NCI-H1048 (cell line): ENCODE measurements at places on chromosomes 12 and 14.

GRCh38 chr14:100824091-100824551 lies 1.8 kb upstream of the MEG3 start:
- DNase-seq, result no peak

DNA sequence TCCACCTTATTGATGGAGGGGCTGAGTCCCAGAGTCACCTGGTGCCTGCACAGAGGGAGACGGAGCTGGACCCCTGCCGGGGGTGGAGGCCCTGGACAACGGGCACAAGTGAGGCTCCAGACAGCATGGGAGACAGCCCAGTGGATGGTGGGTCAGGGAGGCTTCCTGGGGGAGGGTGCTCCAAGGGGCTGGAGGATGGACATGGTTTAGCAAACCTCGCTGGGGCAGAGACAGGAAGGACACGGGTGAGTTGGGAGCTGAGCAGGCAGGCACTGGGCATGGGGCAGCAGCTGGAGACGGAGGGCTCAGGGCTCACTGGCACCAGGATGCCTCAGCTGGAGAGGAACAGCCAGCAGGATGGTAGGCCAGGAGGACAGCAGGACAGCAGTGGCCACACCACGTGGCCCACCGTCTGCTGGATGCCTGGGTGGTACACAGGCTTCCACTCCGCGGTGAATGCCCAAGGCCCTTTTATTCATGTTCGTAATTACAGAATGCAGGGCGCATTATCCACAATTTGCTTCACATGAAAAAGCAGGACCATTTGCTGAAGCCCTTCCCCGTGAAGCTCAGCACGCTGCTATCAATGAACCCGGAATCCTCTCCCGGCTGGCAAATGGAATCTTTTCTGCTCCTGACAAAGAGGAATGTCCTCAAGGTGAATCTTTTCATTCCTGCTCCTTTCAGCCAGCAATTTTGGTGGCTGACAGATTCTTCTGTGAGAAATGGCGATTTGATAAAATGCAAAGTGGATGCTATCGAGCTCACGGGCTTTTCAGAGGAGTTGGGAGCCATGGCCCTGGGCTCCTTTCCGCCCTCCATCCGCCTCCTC lies 138.1 kb upstream of the C14orf180 start:
- no peak for DNase-seq

- DNase-seq, result no peak
Observed at GRCh38 chr14:29461101-29461500, 466.5 kb downstream of the PRKD1 start.

DNA sequence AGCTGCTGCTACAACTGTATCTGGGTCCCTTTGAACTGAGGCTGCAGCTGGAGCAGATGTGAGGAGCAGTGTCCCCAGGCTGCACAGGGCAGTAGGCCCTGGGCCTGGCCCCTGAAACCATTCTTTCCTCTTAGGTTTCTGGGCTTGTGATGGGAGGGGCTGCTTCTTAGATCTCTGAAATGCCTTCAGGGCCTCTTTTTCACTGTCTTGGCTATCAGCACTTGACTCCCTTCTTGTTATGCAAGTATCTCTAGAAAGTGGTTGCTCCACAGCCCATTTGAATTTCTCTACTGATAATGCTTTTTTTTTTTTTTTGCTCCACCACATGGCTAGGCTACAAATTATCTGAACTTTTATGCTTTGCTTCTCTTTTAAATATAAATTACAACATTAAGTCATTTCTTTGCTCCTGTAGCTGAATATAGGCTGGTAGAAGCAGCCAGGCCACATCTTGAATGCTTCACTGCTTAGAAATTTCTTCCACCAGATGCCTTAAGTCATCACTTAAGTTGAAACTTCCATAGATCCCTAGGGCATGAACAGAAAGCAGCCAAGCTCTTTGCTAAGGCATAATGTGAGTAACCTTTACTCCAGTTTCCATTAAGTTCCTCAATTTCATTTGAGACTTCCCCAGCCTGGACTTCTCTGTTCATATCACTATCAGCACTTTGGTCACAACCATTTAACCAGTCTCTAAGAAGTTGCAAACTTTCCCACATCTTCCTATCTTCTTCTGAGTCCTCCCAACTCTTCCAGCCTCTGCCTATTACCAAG lies 41.1 kb downstream of the ACSM4 start:
- no peak for DNase-seq

DNA sequence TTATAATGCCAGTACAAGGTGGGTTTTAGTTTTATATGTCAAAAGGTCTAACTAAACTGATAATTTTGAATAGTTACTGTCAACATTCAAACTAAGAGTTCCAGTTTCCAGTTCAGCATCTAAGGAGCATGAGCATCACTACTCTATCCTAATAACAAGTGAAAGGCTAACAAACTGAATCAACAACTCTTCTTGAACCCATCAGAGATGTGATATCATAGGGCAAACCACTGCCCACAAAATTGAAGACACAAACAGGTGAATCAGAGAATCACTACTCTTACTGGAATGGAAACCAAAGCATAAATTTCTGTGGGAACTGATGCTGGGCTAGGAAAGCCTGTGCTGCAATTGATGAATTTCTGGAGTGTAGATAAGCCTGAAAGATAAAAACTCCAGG lies 140.7 kb upstream of the GRIP1 start:
- DNase-seq, result no peak

- no peak for DNase-seq
Observed at GRCh38 chr14:102867826-102868580, 54.5 kb upstream of the AMN start.

DNA sequence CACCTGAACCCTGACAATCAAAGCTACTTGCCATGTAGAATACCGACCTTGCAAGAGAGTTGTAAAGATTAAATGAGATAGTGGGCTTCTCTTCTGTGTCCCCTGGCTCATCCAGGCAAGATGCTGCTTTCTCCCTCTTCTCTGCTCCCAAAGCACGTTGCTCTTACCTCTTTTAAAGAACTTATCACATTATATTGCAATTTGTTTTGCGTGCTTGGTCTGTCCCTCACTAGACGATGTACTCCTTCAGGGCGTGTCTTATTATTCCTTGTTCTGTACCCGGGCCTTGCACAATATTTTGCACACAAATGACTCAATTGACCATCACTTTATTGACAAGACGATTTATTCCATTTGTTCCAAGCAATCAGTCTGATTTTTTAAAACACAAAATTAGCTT lies 3.3 kb downstream of the DCN start:
- no peak for DNase-seq

- no peak for DNase-seq
Observed at GRCh38 chr12:82504409-82504808, 146.1 kb downstream of the METTL25 start.
